8988T (cell line): ENCODE measurements at places on chromosomes 4 and X.

GRCh38 chr4:124804584-124804983 is 92.1 kb upstream of the ANKRD50 start:
- DNase-seq = no peak

GRCh38 chr4:22552812-22553211 is 36.9 kb upstream of the ADGRA3 start:
- no peak for DNase-seq

GRCh38 chrX:65841263-65841662 is 173.8 kb downstream of the MSN start:
- no peak for DNase-seq

DNA sequence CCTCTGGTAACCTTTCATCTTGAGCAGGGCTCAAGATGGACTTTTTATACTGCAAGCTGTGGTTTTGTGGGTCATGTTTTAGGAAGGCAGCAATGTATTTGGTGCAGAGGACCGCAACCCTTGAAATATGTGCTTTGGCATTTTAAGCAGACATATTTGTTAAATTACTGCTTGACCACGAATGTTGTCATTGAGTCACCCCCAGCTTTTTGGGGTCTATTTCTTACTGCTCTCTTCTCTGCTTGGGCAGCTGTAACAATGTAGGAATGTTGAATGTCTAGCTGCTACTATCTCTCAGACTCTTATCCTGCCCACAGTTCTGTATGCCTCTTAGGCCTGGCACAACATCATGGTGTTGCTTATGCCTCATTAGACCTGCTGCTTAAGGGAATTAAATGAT is 6.0 kb downstream of the RBPJ start:
- no peak for DNase-seq

DNA sequence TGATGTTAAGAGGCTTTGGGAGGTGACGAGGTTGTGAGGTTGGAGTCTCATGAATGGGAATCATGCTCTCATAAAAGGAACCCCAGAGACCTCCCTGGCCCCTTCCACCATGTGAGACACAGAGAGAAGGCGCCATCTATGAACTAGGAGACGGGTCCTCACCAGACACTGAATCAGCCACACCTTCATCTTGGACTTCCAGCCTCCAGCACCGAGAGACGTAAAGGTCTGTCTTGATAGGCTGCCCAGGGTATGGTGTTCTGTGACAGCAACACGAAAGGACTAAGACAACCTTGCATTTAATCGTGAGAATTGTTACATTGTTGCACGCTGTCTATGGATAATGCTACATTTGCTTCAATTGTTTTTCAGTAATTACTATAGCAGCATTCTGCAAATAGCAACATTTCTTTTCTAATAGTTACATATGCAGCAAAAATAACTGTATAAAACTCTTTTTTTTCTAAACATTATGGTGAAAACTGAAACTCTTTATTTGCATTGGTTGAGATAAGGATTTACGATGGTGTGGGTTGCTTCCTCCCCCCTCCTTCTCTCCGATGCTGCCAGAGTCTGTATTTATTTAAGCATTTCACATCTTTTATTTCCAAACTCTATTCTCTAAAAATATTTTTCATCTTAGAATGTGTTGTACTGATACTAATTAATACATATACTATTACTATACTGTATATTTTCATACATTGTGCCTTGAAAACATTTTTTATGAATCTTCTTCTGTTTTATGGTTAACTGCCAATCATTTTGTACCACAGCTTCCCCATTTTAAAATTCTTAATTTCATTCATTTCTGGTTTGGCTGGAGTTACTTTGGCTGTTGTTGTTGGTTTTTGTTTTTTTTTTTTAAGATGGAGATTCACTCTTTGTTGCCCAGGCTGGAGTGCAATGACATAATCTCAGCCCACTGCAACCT is 26.4 kb upstream of the AKAP17A start:
- no peak for DNase-seq

DNA sequence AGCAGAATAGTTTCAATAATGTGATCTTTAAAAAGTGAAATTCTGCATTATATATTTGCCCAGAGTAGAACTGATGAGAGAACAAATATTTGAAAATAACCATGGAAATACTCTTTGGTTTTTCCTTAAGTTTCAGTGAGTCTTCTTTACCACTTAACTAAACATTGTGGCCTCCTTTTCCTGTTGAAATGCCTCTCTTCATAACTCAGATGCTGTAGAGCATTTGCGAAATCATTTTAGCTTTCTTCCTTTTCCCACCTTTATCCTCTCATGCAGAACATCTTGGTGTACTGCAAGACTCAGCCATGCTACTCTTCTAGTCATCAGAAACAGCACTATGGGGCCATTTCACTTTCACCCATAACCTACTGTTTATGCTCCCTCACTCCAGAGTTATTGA is 48.2 kb downstream of the CASK start:
- DNase-seq = no peak

GRCh38 chrX:80578517-80579105 is 158.4 kb downstream of the TENT5D start:
- DNase-seq = no peak
